ENCODE measurements at places on chromosomes 5 and 9.

DNA sequence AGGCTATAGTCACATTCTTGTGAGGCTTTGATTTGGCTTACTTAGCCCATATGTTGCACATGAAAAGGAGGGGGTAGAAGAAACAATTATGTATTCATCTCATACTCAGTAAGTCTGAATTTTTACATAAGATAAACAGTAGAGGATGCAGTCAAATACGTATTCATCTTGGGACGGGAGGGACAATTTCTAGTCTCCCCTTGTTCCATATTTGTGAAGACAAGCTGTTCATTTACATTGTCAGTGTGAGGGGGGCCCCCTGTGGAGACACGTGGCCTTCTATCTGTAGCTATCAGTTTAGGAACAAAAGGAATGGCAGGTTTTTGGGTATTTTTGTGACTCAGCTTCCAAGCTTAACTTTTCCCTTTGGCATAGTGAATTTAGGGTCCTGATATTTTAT, 49.2 kb upstream of the PPP1R2B start:
- no peak for DNase-seq

DNA sequence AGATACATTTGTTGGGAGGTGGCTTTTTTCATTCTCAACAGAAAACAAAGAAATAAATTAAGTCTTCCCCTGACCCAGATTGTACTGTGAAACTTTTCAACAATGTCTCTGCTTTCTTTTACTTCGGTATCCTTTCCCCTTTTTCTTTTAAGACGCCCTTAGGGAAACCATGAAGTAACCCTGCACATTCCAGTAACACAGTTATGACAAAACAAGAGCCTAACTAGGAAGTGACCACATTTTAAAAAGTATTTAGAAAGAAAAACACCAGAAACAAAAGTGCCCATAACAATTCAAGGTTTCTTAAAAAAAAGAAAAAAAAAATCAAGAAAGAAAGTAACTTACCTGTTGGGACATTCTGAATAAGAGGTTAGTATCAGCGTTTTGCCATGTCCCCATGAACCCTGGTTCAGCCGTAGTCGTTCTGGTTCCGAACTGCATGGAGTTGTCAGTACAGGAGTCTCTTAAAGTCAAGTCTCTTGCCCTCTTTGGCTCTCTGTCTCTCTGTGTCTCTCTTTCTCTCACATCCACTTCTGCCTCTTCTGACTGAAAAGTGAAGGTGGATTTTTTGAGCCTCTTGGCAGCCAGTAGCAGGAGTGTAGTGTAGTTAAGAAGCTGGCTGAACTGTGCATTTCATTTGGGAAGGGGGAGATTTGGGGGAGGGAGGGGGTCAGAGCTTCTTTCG, 142.9 kb downstream of the BNC2 start:
- DNase-seq, result no peak

- DNase-seq, result no peak
These were observed 67.0 kb upstream of the TGFBR1 start for GRCh38 chr9:99037769-99038483.

- no peak for DNase-seq
These were observed 63.9 kb downstream of the PARP8 start for GRCh38 chr5:50730336-50730735.
